Heart right ventricle (tissue), 16 donors: ENCODE measurements at places on chromosomes 7 and 10.

DNA sequence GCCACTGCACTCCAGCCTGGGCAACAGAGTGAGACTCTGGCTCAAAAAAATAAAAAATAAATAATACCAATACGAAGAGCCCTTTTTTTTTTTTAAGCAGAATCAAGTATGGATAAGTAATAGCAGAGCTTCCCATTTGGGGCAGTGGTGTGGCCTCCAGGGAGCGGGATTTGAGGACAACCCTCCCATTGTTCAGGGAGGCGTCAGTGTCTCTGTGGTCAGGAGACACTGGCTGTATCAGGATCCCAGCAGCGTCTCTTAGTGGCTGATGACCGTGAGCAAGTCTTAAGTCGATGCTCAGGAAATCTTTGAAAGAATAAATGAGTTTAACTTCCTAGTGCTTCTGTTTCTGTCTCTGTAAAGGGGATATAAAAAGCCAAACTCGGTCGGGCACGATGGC, 25.2 kb upstream of the SH2B2 start:
- no peaks in the 10 kb centered on the region for H3K36me3 ChIP-seq
- no peak overlapping the region for H3K27ac ChIP-seq
- no peak for DNase-seq
- no peaks in the 10 kb centered on the region for H3K27me3 ChIP-seq

DNA sequence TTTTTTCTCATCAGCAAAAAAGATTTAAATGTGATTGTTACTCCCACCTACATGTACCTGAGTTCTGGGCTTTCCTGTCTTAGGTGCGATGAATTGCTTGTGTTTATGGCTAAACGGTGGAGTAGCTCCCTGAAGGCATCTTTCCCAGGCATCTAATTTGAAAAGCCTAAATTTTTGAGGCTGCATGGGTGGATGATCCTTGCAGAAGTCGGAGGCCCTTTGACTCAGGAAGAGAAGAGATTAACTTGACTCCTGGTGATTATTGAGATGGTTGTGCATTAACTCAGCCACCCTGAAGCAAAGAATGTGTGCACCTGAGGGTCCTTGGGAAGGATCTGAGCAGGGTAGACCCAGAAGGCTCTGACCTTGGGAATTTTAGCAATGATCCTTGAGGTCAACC, 155.6 kb upstream of the SEMA3C start:
- H3K27ac ChIP-seq, result no peak overlapping the region
- H3K4me3 ChIP-seq, result no peak overlapping the region
- no peaks in the 10 kb centered on the region for H3K27me3 ChIP-seq
- H3K36me3 ChIP-seq, result no peaks in the 10 kb centered on the region

GRCh38 chr10:25294032-25294926, 119.5 kb downstream of the GPR158 start:
- no peak overlapping the region for H3K4me3 ChIP-seq
- H3K27me3 ChIP-seq, result no peaks in the 10 kb centered on the region
- H3K4me1 ChIP-seq, result no peaks in the 10 kb centered on the region
- no peak overlapping the region for H3K27ac ChIP-seq
- DNase-seq, result no peak
- no peaks in the 10 kb centered on the region for H3K36me3 ChIP-seq

- no peaks in the 10 kb centered on the region for H3K27me3 ChIP-seq
- H3K4me1 ChIP-seq, result peaks cover 16% of the 10 kb centered on the region
- no peak overlapping the region for H3K4me3 ChIP-seq
- H3K36me3 ChIP-seq, result no peaks in the 10 kb centered on the region
- peak overlapping the region; percentile 80 for H3K27ac ChIP-seq
Measured at GRCh38 chr10:75143353-75143752, 31.9 kb downstream of the SAMD8 start.
